ENCODE measurements at places on chromosomes 2 and 18. TPM values are rescaled to one million over a fixed set of nuclear protein-coding genes. Genes with fewer than 3 reads are reported as not detected.

TMEM37 gene
- total RNA-seq = 1.2 TPM

SCTR gene
- not detected for total RNA-seq

GALR1 gene
- total RNA-seq = not detected

SMC6 gene
- total RNA-seq = 19.2 TPM

GREB1 gene
- 0.20 TPM for total RNA-seq

SLC23A3 gene
- 7.1 TPM for total RNA-seq

KIAA2012 gene
- total RNA-seq = not detected

DHRS9 gene
- total RNA-seq = not detected

PRKAG3 gene
- total RNA-seq = not detected

SF3B6 gene
- 123 TPM for total RNA-seq

UGT1A8 gene
- 0.17 TPM for total RNA-seq

RGPD5 gene
- total RNA-seq = 35.4 TPM

KCNG2 gene
- total RNA-seq = not detected

RAD51AP2 gene
- not detected for total RNA-seq

PLEK gene
- not detected for total RNA-seq

GAL3ST2 gene
- total RNA-seq = 3.9 TPM

DCDC2C gene
- total RNA-seq = not detected

PROM2 gene
- total RNA-seq = 147 TPM

TMEM127 gene
- 50.3 TPM for total RNA-seq

POTEJ gene
- not detected for total RNA-seq

GNAL gene
- 3.3 TPM for total RNA-seq

KRTCAP3 gene
- total RNA-seq = 62.9 TPM

RAB17 gene
- 86.3 TPM for total RNA-seq

MEP1B gene
- total RNA-seq = not detected

PJVK gene
- total RNA-seq = 14.6 TPM

REG1B gene
- total RNA-seq = not detected

LINC00305 gene
- not detected for total RNA-seq

SLC19A3 gene
- 4.5 TPM for total RNA-seq

CLEC4F gene
- total RNA-seq = not detected

LONRF2 gene
- not detected for total RNA-seq

CFAP53 gene
- total RNA-seq = 1.9 TPM

ATP6V1B1 gene
- 13.9 TPM for total RNA-seq

RPIA gene
- 21.3 TPM for total RNA-seq

PNO1 gene
- 11.2 TPM for total RNA-seq

OSBPL1A gene
- total RNA-seq = 33.7 TPM

TACR1 gene
- total RNA-seq = not detected

ANKRD53 gene
- total RNA-seq = not detected

CENPA gene
- 43.6 TPM for total RNA-seq

RNU2-63P gene
- total RNA-seq = 3.9 TPM

UGT1A7 gene
- 20.3 TPM for total RNA-seq

KLF7 gene
- 12.5 TPM for total RNA-seq

CYP20A1 gene
- total RNA-seq = 6.9 TPM

CXCR1 gene
- not detected for total RNA-seq

RMDN2 gene
- total RNA-seq = 5.3 TPM

DNAJC5G gene
- not detected for total RNA-seq

AGFG1 gene
- 82.8 TPM for total RNA-seq

ALK gene
- not detected for total RNA-seq

SCYGR4 gene
- total RNA-seq = not detected

SLC4A3 gene
- total RNA-seq = 7.3 TPM

CPO gene
- total RNA-seq = not detected

All from PC-9 (cell line).